ENCODE measurements at places on chromosomes 13 and 19.

GRCh38 chr13:30276178-30276577 lies 31.2 kb downstream of the KATNAL1 start:
- DNase-seq, result no peak

- DNase-seq, result no peak
These were observed 1374.8 kb downstream of the PCDH9 start for GRCh38 chr13:65855242-65855805.

DNA sequence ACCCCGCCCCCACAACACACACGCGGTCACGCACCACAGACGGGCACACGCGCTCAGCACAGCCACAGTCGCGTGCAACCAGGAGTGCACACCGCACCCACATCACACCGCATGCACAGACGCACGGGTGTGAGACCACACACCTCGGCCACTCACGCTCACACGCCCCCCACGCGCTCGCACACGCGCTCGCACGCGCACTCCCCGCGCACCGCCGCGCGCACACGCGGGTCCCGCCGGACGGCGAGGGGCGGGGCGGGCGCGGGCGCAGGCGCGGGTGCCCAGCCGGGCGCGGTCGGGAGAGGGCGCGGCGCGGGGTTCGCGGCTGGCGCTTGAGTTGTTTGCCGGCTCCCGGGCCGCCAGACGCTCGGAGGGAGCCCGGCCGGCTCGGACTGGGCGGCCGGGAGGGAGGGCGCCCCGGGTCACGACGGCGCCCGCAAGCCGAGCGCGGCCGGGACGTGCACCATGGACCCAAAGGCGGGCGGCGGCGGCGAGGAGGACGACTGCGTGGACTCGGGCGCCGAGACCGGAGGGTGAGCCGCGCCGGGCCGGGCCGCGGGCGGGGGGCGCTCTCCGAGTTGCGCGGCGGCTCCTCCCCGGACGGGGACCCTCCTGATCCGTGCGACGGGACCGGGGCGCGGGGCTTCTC lies at the start of gene FAM124A:
FAM124A (plus strand) TSS at position 362 of the 649 bp plus-strand sequence; CDS start at position 466, 104 bp downstream.
- no peak for DNase-seq

- DNase-seq, result no peak
These were observed 693.1 kb upstream of the SLC10A2 start for GRCh38 chr13:103759361-103759760.

GRCh38 chr13:36124236-36124822 lies 6.9 kb downstream of the DCLK1 start:
- DNase-seq, result peak; percentile 30

All from fibroblast of skin of left quadriceps (primary cell).